ENCODE measurements at places on chromosomes 12 and 14.

GRCh38 chr12:71142956-71143355 lies 14.8 kb downstream of the TSPAN8 start:
- DNase-seq = no peak

DNA sequence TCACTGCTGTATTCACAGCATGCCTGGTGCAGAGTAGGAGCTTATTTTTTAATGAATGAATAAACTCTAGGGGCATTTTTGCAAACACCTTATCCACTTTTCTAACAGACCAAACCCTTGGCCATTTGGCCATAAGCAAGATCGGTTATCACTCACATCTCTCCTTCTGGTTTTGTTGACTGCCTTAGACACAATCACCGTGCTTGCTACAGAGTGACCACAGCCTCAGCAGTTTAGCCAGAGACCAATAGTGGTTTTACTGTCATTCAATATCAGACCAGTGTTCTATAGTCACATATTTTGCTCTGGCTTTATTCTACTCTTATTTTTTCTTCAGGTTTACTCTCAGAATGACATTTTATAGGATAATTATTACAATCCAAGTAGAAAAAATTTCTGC lies 2.2 kb downstream of the KLRB1 start:
- no peak for DNase-seq

- no peak for DNase-seq
These were observed 5.6 kb downstream of the AGAP2 start for GRCh38 chr12:57732726-57733593.

GRCh38 chr14:36256126-36256801 lies 64.2 kb downstream of the MBIP start:
- DNase-seq = no peak

DNA sequence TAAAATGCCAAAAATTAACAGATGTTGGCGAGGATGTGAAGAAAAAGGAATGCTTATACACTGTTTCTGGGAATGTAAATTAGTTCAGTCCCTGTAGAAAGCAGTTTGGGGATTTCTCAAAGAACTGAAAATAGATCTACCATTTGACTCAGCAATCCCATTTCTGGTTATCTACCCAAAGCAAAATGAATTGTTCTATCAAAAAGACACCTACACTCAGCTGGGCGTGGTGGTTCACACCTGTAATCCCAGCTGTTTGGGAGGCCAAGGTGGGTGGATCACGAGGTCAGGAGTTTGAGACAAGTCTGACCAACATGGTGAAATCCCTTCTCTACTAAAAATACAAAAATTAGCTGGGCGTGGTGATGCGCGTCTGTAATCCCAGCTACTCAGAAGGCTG lies 279.3 kb upstream of the PDE3A start:
- no peak for DNase-seq

GRCh38 chr12:52405922-52406385 lies at the start of gene KRT82:
Gene KRT82, minus strand, starts transcription at chr12:52406335. Its CDS starts 58 bp downstream, at chr12:52406277.
- DNase-seq = no peak

- DNase-seq = no peak
These were observed 134.2 kb downstream of the RPS29 start for GRCh38 chr14:49451938-49452337.

DNA sequence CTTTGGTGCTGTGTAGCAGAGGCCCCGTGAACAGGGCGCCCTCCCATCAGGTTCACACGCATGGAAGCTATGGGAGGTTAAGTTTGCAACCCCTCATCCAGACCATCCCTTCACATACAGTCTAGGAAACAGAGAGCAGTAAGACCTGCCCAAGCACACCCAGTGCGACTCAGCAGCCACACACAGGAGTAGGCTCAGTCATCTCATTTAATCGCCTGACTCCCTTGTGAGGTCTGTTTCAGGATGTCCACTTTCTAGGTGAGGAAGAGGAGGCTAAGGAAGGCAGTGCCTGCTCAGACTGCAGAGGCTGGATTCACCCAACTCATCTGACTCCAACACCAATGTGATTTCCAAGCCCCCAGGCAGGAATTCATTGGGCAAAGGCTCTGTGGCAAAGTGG lies 11.9 kb downstream of the BDKRB1 start:
- DNase-seq = no peak

Measured in hypothalamus (tissue), 51 donors.